Activated B cell treated with CpG ODN at 0.5 μM for 24 hours (primary cell): ENCODE measurements at places on chromosomes 6 and 20. TPM values are rescaled to one million over a fixed set of nuclear protein-coding genes. Genes with fewer than 3 reads are reported as not detected.

- DNase-seq, result no peak
Observed at GRCh38 chr6:121175827-121176226, 158.5 kb downstream of the TBC1D32 start.

Gene CDYL
- 47.5 and 49.8 TPM in 2 replicates for total RNA-seq

DNA sequence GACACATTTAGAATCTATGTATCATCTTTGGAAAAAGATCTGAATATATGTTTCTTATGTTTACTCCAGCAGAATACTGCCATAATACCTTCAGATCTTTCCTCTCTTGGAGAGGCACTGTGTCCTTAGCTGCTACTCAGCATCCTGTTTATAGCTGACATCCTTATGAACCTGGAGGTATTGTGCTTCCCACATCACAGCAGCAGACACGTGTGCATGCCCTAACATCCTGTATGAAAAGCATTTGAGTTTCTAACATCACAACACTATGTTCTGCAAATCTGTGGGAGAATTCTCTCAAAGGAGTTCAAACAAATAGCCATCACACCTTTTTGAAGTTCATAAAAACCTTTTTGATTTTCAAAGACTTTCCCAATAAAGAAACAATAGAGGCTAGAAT, 216.0 kb downstream of the GJA1 start:
- no peak for DNase-seq

Gene ERGIC3
- 159 and 183 TPM in 2 replicates for total RNA-seq

DNA sequence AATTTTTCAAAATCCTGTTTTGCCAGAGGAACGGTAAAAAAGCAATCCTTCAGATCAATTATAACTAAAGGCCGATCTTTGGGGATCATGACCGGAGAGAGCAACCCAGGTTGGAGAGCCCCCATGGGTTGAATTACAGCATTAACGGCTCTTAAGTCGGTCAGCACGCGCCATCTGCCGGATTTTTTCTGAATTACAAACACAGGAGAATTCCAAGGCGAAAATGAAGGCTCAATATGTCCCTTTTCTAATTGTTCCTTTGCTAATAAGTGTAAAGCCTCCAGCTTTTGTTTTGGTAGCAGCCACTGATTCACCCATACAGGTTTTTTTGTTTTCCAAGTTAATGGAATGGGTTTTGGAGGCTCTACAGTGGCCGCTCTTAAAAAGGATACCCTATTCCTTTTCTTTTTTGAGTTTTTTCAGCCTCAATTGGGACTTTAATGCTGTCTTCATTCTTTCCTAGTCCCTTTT, 16.9 kb upstream of the PTCRA start:
- no peak for DNase-seq

GRCh38 chr6:31092769-31093505, 19.4 kb downstream of the C6orf15 start:
- no peak for DNase-seq

GRCh38 chr6:104126315-104127005, 733.3 kb downstream of the HACE1 start:
- no peak for DNase-seq

DNA sequence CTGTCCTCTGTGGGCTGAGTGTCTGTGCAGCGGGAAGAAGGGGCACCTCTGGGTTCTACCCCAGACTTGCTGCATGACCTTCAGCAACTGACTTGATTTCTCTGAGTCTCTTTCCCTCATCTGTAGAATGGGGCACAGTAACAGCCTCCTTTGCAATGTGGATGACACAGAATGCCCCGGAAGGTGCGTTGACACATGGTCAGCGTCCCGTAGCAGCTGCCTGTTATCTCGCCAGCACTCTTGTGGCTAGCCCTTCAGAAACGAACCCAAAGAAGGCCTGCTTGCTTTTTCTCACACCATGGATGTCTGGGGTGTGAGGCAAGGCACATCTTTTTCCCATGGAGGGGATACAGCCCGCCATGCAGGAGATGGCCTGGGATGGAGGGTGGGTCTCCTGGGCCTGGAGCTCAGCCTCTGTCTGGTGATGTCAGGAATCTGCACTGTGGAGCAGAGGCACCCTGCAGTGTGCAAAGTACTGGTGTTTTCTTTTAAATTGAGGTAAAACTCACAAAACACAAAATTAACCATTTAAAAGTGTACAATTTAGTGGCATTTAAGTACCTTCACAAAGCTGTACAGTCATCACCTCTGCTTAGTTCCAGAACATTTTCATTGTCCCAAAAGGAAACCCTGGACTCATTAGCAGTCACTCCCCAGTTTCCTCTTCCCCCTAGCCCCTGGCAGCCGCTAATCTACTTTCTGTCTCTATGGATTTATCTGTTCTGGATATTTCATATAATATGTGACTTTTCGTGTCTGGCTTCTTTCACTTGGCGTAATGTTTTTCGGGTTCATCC, 59.8 kb upstream of the FAM83D start:
- no peak for DNase-seq

DNA sequence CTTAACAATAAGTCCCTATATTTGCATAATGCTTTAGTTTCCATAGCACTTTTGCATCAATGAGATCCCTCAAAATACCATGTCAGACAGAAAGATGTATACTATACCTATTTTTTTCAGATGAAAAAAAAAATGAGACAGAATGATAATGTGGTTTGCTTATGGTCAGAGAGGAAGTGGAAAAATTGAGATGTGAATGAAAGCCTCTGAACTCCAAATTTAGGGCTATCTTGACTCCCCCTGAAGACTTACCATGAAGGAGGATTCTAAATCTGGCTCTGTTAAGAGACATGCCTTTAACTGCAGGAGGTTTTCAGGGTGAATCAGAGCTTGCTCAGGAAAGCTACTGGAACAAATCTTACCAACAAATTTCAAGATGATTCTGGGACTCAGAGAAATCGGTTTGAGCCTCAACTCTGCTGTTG, 176.2 kb downstream of the ISM1 start:
- no peak for DNase-seq

Gene HSPA12B
- total RNA-seq, result not detected in 2 replicates
